Foreskin melanocyte (primary cell): ENCODE measurements at places on chromosomes 1 and 21.

DNA sequence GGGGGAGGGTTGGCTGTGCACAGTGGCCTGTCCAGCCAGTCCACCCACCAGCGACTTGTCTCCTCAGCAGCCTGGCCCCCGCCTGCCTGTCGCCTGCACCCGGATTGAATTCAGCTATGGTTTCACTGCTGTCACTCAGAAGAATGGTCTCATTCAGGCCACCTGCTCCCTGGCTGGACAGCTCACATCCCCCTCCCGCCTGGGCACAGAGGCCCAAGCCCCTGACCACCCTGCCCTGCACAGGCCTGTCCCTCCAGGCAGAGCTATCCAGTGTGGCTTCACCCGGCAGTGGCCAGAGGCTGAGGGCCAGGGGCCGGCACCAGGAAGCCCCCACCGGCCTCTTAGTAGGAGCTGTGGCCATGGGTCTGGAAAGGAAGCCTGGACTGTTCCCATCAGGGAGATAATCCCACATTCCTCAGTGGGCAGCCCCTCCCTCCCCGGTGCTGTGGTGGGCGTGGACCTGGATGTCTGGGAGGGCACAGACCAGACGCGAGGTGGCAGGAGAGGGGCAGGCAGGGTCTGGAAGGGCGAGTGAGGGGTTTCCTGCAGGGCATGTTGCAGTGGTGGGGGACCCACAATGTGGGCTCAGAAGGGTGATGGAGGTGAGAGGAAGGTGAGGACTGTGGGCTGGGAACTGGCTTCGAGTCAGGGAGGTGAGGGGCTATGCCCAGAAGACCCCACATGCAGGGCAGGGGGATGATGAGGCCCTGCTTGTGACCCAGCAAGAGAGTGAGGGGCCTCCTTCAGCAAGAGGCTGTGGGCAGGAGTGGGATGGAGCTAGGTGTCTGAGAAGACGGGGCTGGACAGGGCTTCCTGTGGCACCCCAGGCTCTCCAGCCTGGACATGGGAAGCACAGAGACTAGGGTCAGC, 30.4 kb downstream of the WNT9A start:
- DNase-seq: no peak

DNA sequence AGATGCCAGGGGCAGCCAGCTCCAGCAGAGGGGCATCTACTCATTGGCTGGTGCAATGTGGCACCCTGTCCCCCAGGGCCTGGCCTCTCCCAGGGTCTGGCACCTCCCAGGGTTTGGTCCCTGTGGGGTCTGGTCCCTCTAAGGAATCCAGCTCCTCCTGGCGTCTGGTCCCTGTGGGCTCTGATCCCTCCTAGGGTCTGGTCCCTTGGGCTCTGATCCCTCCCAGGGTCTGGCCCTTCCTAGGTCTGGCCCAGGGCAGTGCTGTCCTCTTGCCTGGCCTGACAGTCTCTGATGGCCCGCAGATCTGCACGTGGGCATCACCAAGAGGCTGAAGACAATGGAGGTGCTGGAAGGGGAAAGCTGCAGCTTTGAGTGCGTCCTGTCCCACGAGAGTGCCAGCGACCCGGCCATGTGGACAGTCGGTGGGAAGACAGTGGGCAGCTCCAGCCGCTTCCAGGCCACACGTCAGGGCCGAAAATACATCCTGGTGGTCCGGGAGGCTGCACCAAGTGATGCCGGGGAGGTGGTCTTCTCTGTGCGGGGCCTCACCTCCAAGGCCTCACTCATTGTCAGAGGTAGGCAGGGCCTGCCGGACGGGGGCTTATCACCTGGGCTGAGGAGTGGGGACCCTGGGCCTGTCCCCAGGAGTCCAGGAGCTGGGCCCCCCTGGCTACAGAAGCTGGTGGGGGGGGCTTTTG, 73.9 kb downstream of the OBSCN start:
- DNase-seq: no peak

- DNase-seq: no peak
Measured at GRCh38 chr1:117143871-117144270, 22.3 kb upstream of the TRIM45 start.

- peak; percentile 13 for DNase-seq
Measured at GRCh38 chr1:37323486-37324377, 150.6 kb upstream of the ZC3H12A start.

- no peak for DNase-seq
Measured at GRCh38 chr1:54580856-54581550, 33.0 kb downstream of the ACOT11 start.

DNA sequence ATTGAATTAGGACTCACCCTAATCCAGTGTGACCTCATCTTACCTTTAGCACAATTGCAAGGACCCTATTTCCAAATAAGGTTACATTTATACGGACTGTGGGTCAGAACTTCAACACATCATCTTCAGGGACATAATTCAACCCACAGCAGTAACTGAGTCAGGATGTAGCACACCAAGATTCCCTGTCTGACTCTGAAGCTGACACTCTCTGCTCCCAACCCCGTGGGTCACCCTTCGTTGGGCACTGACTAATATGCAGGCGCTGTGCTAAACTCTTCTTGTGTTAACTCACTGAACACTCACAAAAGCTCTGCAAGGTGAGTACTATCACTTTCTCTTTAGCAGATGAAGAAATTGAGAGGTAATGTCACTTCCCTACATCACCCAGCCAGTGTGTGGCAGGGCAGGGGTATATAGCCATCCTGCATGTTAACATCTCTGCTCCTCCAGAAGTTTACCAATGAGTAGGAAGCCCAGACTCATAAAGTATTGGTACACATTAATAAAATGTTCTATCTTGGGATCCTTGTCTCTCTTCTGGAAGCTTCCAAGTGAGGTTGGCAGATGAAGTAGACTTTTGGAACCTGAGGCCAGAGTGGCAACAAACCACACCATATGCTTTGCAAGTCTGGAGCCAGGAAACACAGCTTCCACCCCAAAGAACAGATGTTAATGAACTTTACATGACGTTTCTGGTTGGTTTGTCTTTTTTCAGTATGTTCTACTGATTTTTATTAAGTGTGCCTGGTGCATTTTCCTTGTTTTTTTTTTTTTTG, 139.2 kb upstream of the KLHDC7A start:
- DNase-seq: no peak

DNA sequence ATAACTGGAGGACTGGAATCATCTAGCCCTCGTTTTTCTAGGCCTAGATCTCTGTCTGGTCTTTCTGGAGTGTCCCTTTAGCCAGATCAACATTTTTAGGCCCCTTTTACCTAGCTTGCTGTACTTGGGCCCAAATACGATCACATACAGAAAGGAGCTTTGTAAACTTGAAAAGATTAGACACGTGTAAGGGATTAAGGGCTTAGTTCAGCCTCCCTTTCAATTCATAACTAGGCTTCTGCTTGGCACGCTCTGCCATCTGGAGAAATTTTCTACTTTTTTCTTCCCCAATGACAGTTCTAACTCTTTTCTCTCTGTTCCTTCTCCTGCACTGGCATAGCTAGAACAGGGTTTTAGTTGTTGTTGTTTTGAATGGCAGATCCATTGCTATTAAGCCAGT, 153.3 kb upstream of the BEND5 start:
- DNase-seq: no peak

GRCh38 chr1:85454214-85454613, 10.7 kb downstream of the DDAH1 start:
- no peak for DNase-seq

- DNase-seq: no peak
Measured at GRCh38 chr1:225828706-225829345, 18.9 kb downstream of the EPHX1 start.

DNA sequence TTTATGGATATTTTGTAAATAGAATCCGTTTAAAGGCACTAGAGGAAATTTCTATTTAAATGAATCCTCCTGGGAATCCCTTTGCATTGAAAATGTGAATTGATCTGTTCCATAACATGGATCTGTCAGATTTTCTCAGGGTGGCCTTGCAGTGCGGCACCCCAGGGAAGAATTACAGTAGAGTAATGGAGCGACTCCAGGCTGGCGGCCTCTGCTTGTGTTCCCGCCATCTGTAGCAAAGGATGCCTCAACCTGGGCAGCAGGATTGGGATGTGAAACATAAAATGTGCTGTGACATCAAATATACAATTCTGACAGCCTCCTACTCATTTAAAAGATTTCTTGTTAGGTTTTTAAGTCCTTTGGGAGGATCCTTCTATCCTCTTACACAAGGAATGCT, 115.9 kb downstream of the RHOU start:
- no peak for DNase-seq

DNA sequence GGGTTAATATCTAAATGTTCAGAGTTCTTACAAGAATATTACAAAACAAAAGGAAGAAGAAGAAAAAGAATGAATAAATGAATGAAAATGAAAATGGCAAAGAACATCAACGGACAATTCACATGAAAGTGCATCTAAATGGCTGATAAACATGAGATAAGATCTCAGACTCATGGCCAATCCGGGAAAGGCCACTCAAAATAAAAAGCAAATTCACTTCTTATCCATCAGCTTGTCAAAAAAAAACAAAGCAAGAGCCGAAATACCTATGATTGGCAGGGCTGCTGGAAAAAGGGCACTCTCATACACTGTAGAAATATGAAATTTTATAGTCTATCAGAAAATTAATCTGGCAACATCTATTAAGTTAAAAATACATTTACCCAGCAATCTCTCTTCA, 103.6 kb upstream of the EDEM3 start:
- DNase-seq: no peak

GRCh38 chr1:55214934-55215193, 300 bp downstream of the USP24 start:
- no peak for DNase-seq

GRCh38 chr1:233614743-233615521, 1.0 kb downstream of the KCNK1 start:
- no peak for DNase-seq

DNA sequence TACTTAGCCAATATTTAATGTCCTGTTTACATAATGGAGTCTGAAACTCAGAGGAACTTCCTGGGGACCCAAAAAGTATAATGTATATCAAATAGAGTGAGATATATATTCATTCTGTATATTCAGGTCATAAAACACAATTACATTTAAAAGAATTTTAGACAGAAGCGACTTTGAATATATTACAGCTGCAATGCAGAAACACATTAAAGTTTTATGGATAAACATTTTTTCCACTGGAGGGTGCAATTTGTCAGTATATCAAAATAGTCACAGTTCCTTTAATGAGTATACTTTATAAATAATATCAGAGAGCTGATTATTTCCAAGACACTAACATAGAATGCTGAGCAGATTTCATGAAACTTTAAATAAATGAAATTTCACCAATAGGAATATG, 43.9 kb upstream of the CRB1 start:
- DNase-seq: peak; percentile 19

DNA sequence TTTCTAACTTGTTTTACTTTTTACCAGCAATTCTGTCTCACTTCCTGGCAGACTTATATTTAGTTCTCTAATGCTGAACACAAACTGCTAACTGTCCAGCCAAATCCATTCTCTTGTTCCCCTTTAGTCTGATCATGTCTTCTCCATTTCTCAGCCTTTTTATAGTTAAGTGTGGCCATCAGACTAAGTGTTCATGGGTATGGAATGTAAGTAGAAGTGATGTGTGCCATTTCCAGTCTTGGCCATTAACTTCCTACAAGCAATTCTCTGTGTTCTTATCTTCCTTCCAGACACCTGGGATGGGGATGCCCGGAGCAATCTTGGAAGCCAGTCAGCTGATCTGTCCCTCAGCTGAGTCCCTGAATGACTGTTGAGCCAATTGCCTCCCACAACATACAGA, 165.8 kb downstream of the ST6GALNAC3 start:
- DNase-seq: no peak

DNA sequence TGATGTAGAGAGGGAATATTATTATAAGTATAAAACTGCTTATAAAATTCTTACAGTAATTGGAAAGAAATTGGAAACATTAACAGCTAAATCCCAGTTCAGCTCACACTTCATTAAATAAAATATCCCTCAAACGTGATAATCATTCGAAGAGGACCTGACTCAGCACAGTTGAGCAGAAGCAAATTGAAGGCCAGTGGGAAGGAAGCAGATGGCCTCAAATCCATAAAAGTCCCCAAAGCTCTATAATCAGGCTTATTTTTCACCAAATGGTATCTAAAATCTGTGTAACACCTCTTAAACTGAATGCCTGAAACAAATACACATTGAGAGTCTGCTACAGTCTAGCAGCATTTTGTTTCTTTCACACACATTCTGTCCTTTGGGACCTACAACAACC, 106.8 kb downstream of the TENT5C start:
- no peak for DNase-seq

DNA sequence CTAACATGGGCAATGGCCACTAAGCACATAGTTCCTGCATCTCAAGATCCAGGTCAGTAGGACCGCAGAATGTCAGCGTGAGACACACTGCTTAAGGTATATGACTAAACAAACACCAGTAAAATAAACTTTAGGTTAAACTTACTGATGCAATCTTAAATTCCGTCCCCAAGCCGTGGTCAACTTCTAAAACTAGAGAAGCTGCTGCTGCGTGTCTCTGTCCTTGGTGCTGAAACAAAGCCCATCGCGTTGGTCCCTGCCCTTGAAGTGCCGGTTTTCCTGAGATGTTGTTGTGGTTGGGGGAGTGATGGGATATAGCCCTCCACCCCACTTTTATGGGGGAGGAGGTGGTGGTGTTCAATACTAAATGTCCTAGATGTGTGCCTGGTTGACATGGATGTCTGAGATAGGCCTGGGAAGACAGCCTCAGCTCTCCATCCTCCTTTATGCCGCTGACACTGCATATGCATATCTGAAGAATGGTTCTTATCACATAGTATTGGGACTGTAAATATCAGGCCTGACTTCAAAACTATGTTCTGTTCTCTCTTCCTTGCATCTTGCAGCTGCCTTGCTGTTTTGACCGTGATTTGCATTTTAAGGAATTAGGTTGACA, 72.0 kb upstream of the KCNA3 start:
- peak; percentile 31 for DNase-seq

GRCh38 chr1:8603220-8603616, 214.2 kb downstream of the RERE start:
- no peak for DNase-seq

- no peak for DNase-seq
Measured at GRCh38 chr1:199705825-199706224, 321.7 kb upstream of the NR5A2 start.

DNA sequence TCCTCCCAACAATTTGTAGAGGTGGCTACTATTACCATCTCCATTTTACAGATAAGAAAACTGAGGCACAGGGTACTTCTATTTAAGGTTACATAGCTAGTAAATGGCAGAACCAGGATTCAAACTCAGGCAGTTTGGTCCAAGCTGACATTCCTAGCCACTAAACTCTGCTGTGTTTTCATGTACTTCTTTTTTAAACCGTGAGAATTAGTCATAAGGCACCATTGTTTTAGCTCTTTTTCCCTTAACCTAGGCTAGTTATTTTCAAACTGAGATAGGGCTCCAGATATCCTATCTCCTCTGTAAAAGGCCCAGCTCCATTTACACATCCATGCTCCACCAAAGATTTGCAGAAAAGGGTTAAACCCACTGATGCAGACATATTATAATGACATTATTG, 92.9 kb downstream of the PTPN14 start:
- no peak for DNase-seq
